ENCODE measurements at places on chromosomes 13 and 19.

DNA sequence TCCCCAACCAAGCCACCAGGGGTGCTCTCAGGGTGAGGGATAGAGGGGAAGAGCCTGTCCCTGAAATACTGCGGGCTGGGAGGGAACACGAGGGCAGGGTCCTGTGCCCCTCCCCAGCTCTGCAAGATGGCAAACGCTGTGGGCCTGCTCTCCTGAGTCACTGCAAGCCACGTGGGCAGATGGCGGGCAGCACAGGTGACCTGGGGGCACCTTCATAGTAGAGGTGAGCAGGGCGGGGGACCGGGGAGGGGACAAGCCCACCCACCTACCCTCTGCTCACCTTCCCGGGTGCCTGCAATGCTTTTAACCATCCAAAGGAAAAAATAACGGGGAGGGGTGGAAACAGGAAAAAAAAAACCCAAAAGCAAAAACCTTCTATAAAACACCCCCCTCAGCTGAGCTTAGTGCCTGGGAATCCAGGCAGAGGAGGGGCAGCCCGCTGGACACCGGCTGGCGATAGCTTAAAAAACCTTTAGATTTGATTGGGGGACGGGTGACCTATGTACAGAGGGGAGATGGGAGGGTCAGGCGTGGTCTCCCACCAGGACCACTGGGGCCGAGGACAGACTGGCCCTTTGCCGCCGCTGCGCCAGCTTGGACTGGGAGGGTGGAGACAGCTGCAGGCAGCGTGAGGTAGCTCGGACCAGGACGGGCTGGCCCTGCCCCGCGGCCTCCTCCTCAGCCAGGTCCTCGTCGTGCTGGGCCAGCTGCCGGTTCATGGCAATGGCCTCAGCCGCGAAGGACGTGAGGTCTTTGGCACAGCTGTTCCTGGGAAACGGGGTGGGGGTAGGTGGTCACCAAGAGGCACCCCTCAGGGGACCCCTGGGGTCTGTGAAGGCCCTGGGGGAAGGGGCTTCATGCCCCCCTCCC is 11.7 kb downstream of the MKNK2 start:
- DNase-seq = no peak

DNA sequence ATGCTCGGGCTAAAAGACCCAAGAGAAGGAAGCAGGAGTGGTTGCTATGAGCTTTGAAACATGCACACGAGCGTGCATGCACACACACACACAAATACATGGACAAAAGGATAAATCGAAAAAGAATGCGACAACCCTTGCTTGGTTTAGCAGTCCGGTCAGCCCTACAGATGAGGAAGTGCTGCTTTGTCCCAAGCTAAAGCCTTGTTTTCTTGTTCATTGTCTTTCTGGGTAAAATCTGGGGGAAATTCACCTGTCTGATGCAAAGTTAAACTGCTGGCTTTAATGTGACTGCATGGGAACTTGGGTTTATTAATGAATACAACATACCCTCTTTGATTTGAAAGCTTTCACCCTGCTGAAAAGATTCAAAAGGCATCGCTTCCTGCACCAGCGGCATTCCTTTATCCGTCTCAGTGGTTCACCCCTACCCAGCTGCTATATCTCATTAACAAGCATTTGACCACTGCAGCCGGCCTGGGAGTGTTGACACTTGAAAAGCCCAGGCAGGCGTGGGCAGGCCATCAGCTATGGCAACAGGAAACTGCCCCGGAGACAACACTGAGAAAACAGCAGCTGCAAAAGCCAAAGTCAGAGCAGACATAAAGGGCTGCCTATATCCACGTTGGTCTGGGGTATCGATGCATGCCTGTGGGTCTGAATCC is 301.7 kb downstream of the NDFIP2 start:
- peak; percentile 93 for DNase-seq

DNA sequence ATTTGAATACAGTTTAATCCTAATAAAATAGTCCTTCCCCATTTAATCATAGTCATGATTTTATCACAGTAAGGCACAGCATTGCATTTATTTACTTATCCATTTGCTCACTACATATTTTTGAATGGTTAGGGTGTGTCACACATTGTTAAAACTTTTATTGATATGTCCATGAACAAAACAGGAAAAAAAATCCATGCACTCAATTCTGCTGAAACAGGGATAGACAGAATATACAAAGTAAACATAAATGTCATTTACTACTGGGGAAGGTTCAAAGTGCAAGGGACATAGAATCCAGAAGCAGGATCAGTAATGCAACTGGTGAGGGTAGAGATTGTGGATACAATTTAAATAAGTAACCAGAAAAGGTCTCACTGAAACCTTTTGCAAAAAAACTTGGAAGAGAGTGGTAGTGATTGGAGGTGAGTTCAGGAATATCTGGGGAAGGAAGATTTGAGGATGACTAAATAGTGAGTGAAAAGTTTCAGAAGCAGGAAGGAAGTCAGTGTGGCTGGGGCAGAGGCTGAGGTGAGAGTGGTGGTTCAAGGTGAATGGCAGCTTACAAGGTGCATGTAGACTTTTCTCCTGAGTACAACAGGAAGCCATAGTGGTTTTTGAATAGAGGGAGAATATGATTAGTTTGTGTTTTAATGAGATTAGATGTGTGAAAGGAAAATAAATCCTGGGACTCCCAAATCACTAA is 387.2 kb upstream of the ATXN8OS start:
- no peak for DNase-seq

DNA sequence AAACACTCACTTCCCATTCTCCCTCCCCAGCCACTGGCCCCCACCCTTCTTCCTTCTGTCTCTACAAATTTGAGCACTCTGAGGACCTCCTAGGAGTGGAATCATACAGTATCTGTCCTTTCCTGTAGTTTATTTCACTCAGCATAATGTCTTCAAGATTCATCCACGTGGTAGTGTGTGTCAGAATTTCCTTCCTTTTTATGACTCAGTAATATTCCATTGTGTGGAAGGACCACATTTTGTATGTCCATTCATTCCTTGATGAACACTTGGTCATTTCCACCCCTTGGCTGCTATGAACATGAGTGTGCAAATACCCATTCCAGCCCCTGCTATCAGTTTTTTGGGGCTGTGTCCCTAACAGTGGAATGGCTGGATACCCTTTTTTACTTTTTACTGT is 9.8 kb downstream of the KLF2 start:
- no peak for DNase-seq

- peak; percentile 77 for DNase-seq
Observed at GRCh38 chr19:44951179-44952159, 3.7 kb upstream of the CLPTM1 start.

Measured in lung (tissue), 17 donors.